ENCODE measurements at places on chromosomes 3 and 15.

DNA sequence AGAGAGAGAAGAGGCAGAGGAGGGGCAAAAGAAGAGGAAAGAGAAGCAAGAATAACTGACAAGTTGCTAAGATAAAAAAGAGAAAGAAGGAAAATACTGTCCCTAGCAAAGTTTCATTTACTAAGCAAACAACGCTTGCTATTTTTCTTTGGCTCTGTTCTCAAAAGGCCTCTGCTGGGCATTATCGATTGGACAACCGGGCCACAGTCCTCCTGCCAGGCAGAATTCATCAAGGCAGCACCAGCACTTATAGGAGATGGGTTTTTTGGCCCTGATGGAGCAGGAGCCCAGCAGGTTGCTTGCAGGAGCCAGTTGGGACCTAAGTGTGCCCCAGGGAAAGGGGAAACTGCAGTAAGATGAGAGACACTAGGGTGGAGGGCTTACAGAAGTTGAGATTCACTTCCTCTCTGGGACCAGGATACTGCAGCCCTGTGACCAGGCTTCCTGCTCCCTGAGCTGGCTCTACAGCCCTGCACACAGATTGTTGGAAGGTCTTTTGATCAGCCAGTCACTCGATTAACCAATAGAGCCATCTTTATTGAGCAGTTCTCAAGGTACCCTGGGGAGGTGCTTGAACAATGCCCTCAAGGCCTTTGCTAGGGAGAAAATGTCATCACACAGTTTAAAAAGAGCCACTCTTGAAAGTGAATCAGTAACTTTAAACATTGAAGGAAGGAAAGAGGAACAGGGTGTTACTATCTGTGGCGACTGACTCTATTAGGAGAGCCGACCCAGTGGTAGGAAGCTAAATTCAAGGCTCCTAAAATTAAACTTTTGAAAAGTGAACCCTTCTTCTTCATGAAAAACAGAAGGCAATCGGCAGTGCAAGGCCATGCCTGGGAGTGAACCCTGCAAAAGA lies 28.8 kb upstream of the GLCE start:
- DNase-seq, result no peak

GRCh38 chr3:45311953-45312801 lies 76.2 kb upstream of the LARS2 start:
- DNase-seq, result no peak

- peak; percentile 68 for DNase-seq
Measured at GRCh38 chr3:27467545-27467944, 16.6 kb downstream of the SLC4A7 start.

DNA sequence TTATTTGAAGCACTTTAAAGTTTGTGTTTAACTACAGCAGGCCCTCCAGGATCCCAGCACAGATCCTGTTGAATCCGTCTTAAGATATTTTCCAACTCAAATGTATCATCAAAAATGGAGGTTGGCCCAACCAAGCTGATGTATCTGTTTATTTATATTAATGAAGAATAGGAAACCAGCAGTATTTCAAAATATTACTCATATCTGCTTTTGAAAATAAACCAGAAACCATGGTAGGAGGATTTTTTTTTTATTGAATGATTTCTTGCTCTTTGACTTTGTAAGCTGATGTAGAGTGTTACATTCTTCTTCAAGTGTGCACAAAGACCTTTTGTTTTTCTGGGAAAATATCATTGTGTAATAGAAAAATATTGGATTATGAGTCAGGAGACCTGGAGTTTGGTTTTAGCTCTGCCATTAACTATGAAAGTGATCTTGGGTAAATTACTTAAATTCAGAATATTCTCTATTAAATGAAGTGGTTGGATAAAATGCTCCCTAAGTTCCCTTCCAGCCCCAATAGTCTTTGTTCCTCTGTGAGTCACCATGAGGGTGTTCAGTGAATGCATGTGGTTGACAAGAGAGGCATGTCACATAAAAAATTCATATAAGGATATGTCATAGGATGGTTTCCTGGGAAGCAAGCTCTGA lies 221.3 kb upstream of the GAP43 start:
- DNase-seq, result peak; percentile 98

GRCh38 chr15:72199721-72200212 lies 2.2 kb upstream of the GRAMD2A start:
- peak; percentile 72 for DNase-seq

DNA sequence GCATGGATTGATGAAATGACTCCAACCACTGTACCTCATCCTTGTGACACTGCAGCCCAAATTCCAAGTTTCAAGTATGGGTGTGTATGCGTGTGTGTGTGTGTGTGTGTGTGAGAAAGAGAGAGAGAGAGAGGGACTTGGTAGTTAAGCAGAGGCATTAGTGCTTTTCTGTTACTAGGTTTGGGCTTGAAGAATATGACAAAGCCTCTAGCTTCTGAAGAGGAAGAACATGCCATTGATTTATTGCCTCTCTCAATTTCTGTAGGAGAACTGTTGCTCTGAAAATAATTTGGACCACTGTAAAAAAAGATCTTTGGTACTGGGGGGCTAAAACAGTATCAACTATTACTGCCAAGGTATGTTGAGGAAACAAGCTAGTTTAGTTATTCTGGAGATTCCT lies 139.2 kb downstream of the AQP9 start:
- DNase-seq, result no peak

DNA sequence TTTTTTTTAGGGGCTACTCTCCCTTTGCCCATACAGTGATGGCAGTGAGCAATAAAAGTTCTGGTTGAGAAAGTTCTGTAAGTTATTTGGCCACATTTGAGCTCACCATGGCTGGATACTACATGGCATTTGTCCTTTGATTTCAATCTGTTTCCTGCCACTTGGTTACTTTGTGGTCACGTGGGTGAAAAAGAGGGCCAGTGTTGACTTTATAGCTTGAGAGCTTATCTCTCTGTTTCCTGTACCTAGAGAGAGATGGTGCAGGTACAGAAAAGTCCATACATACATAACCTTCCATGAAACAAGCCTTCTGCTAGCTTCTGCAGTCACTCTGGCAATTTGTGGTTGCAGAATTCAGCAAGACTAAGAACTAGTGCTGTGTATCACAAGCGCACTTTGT lies 23.4 kb upstream of the MECOM start:
- no peak for DNase-seq

DNA sequence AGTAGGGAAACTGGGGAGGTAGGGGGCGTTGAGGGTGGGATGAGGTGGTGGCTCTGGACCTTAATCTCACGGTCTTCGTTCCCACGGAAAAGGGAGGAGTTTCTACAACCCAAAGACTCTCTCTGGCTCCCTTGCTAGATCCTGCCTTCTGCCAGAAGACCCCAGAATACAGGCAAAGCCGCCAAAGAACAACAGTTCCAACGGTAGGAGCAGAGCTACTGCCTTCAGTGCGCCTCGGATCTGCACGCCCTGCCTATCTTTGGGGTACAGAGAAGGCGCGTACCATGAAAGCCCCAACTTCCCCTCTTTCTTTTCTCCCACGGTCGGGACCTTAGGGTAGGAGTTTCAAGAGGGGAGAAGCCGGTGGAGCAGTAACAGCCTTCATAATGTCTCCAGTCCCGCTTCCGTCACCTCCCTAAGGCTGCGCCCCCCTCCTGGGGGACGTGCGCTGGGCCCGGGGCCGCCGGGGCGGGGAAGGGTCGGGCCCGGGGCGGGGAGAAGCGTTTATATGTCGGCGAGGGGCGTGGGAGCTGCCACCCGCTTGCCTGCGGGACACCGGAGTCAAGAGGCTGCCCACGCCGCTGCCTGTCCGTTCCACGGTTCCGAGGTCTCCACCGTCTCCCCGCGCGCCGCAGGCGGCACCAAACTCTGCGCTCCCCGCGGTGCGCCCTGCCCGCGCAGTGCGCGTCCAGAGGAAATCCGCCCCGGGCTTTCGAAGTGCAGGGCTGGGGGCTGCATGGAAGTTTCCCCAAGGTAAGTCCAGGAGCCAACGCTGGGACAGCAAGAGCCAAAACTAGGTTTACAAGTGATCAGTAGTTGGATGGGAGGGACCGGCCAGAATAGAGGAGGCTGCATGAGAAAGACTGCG lies at the start of gene COL6A6:
TSS of gene COL6A6 (plus strand) at position 533 of the 868 bp plus-strand sequence. CDS start 43,188 bp downstream, outside the sequence.
- DNase-seq, result peak; percentile 4

DNA sequence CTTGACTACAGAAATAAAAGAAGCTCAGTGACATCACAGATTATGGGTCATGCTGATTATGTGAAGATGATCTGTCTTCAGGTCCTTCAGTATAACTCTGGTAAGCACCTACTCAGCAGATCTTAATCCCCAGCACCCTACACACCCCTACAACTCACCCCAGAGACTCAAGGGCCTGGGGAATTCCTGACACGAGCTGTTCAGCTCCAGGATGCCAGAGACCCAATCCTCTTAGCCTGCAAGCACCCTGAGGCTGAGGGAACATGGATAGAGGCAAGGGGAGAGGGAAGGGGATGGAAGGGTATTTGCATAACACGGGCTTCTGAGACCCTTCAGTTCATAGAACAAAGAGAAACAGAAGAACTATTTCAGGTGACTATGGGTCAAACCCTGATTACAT lies 13.0 kb downstream of the GLB1 start:
- no peak for DNase-seq

GRCh38 chr3:156678197-156678596 lies 3.8 kb downstream of the TIPARP start:
- no peak for DNase-seq

DNA sequence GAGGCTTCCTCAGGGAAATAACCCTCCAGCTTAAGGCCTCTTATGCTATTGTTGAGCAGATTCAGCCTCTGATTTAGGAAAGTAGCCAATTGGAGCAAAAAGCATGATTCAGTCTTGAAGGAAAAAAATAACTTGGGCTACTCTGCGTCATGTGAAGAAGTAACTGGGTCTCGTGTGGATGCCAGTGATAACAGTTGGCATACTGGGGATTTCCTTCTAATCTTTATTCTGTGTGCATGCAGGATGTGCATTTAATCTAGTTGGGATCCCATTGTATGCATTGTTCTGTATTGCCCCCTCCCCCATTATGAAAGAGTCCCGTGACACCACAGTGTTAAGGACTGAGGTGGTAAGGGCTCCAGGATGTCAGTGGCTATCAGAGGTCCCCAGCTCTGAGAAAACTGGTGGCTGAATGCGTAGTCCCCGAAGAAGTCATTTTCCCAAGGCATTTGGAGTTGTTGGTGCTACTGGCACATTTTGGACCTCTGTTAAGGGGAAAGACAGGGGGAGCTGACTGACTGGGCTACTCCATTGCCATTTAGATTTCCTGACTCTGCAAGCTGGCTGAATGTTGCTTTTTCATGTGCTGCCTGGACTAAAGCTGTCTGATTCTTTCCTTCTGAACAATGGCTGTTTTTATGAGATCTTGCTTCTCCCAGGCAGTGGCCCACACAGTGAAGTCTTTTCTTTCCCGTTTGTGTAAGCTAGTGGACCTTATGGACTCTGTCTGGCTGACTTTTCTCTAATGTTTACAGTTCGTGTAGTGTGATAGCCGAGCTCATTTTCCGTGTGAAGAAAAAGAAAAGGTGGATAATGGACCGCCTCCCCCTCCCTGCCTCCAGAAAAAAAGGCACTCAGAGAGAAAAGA lies 38.4 kb upstream of the TRAK1 start:
- peak; percentile 64 for DNase-seq

DNA sequence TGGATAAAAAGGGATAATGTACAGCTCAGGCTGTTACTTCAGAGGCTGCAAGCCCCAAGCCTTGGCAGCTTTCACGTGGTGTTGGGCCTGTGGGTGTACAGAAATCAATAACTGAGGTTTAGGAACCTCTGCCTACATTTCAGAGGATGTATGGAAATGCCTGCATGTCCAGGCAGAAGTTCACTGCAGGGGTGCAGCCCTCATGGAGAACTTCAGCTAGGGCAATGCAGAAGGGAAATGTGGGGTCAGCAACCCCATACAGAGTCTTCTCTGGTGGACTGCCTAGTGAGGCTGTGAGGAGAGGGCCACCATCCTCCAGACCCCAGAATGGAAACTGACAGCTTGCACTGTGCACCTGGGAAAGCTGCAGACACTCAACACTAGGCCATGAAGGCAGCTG lies 1350.3 kb downstream of the ROBO2 start:
- DNase-seq, result no peak

- peak; percentile 46 for DNase-seq
Measured at GRCh38 chr3:139281096-139281495, 62.7 kb upstream of the MRPS22 start.

GRCh38 chr15:62164014-62164395 lies 1.1 kb downstream of the C2CD4B start:
- peak; percentile 10 for DNase-seq

DNA sequence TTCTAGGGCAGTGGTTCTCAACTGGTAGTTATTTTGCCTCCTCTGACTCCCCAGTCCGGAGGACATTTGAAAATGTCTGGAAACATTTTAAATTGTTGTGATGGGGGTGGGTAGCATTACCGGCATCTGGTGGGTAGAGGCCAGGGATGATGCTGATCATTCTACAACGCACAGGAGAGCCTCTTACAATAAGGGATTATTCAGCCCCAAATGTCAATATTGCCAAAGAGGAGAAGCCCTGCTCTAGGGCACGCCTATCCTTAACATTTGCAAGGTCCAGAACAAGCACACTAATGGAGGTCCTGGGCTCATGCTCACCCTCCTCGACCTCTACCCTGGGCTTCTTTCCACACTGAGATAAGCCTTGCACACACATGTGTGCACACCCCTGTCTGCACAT lies 106.4 kb downstream of the MINAR1 start:
- DNase-seq, result no peak

DNA sequence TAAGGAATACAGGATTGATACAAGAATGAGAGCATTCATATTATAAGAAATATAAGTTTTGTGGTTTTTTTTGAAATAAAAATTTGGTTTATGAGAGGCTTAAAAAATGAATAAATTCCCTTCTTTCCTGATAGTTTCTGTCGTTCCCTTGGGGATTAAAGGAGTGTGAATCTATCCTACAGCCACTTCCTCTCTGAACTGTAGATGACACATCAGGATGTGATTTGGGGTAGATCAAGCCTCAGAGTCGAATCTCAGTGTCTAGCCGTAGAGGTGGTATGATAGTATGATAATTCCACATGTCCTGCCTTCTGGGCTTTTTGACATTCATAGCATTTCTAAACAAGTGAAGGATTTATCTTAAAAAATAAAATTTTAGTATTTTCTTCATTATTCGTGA lies 343.1 kb downstream of the LPP start:
- DNase-seq, result peak; percentile 87

GRCh38 chr3:65811892-65812291 lies 226.8 kb downstream of the MAGI1 start:
- DNase-seq, result peak; percentile 7

- peak; percentile 85 for DNase-seq
Measured at GRCh38 chr3:99765042-99765942, 52.4 kb upstream of the CMSS1 start.

- no peak for DNase-seq
Measured at GRCh38 chr3:34300621-34301020, 502.2 kb downstream of the PDCD6IP start.

GRCh38 chr15:45221053-45221599 lies 30.9 kb upstream of the SLC28A2 start:
- no peak for DNase-seq

DNA sequence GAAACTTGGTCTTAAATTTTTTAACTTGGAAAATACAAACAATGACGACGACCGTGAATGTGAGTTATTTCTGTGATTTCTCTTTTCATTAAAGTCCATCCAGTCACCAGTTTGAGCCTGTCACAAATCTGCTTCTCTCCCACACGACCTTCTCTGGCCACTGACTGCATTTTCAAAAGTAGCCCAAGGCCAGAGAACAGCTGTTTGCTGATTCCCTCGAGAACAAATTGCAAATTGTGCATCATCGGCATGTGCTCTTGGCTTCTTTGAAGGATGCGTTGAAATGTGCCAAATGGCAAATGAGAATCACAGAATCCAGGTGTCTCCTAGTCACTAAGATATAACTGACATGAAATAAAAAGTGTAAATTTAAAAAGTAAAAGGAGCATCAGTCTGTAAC lies 106.4 kb downstream of the AQP9 start:
- DNase-seq, result no peak

All from fibroblast of skin of back (primary cell).